Stromal cell of bone marrow (primary cell): ENCODE measurements at places on chromosomes 13 and 19.

DNA sequence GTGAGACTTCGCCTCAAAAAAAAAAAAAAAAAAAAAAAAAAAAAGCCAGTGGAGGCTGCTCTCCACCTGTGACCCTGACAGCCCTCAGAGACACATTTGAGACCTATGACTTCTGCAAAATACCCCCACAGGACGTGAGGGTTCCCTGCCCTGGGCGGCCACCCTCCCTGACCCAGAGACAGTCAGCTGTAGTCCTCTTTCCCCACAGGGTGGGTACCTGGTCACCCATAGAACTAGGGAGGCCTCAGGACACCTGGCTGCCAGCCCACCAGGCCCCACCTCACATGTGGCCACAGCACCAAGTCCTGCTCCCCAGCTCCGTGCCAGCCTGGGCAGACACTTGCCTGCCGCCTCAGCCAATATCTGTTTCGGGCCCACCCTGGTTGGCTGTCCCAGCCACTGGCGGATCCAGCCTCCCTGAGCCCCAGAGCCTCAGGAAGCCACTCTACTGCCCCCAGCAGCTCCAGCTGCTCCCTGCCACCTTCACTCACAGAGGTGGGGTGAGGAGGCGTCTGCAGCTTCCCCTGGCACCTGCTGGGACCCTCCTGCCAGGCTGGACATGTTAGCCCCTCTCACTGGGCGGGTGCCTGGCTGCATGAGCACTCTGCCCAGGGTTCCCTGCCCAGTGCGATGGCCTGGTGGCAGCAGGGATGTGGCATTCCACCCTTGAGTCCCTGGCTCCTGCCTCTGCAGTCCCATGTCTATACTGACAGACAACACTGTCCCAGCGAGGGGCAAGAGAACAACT lies 6.9 kb downstream of the MKNK2 start:
- DNase-seq: no peak

DNA sequence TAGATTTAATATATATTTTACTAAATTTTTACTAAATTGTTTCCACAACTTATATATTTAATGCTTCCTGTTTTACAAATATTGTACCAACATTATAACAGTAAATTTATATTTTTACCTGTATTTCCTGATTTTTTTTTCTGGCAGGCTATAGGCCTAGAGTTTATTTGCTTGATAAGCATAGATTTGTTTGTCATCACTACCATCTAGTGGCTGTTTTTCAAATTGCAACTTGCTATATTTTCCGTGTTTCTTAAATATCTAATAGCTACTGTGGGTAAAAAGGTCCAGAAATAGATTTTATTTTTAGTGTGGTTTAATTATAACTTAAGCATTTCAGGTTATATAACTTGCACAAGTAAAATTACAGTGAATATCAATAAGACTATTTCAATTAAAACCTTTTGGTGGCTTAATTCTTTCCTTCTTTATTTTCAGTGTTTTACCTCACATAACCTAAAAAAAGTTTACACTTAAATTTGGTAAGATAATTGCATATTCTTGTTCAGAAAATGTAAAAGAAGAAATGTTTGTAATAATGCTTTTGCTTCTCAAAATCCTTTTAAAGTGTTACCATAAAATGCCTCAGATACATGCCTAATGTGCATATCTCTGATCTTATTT lies 60.6 kb downstream of the NDFIP2 start:
- peak; percentile 36 for DNase-seq

DNA sequence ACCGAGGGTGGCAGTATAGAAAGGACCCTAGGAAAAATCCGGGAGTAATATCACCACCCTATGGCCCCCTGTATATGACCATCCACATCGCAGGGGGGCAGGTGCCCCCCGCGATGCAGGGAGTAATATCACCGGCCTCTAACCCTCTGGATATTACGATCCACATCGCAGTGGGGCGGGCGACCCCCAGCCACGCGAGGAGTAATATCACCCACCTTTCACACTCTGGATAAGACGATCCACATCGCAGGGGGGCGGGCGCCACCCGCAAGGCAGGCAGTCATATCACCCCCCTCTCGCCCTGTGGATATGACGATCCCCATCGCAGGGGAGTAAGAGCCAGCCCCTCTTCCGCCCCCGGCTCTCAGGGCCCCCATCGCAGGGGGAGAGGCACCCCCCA lies 76.7 kb upstream of the RUBCNL start:
- no peak for DNase-seq

DNA sequence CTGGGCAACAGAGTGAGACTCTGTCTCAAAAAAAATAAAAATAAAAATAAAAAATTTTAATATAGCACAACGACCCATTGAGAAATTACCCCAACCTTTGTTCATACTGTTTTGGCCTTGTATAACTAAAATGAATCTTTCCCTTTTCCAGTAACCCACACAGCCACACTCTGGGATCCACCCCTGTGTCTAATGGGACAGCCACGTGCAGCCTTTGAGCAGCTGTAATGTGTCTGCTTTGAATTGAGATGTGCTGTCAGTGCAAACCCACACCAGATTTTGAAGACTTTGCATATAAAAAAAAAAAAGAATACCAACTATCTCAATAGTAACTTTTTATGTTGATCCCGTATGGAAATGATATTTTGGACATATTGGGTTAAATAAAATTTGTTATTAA lies 112.7 kb upstream of the UBL3 start:
- DNase-seq: no peak

DNA sequence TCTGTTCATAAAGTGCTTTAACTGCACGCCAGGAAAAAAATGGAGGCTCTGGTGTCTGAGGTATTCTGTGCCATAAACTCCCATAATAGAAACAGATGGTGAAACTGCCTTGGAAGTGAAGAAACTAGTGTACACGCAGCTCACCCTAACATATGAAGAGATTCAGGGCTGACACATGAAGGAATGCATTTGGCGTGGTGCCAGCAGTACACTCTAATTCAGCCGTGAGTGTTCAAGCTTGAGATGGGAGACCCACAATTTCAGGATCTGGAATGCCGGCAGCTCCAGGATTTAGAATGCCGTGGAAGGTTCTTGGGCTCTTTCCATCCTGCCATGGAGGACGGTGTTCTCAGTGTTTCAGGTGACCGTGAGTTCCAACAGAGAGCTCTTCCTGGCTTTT lies 478.4 kb downstream of the TSHZ3 start:
- DNase-seq: no peak

GRCh38 chr13:95660981-95661581 lies 15.9 kb upstream of the DNAJC3 start:
- DNase-seq: peak; percentile 43

DNA sequence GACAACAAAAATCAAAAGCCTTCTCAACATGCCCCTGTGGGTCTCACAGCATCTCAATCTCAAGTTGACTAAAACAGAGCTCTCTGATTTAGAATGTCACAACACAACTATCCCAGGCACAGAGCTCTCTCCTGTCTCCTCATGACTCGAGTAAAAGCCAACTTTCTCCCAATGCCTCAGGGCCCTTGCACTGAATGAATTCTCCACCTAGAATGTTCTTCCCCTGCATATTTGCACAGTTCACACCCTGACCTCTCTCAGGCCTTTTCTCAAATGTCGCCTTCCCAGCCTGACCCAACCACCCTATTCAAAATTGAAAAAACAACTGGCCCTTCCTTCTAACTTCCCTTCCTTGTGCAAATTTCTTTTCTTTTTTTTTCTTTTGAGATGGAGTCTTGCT lies 3.7 kb upstream of the SWSAP1 start:
- no peak for DNase-seq

- DNase-seq: no peak
These were observed 8.1 kb upstream of the BCL3 start for GRCh38 chr19:44740351-44740824.

DNA sequence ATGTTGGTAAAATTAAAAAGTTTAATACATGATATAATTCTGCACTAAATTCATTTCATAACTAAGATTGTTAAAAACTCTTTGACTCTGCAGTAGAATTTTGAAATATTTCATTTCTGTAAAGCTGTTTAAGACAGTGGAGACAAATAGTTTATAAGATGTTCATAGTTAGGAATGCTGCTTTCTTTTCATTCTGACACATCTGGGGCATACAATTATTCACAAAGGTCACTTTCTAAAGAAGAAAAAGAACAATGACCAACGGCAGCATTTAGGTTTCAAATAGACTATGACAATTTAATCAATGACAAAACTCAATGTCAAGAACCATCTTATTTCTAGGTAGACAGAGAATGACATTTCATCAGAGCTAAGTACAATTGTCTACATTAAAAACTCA lies 1422.1 kb downstream of the PCDH9 start:
- peak; percentile 23 for DNase-seq

GRCh38 chr19:44925114-44925891 lies 10.9 kb downstream of the APOC1 start:
- peak; percentile 77 for DNase-seq

- DNase-seq: no peak
These were observed 125.9 kb downstream of the COL4A2 start for GRCh38 chr13:110433014-110433413.

- peak; percentile 26 for DNase-seq
These were observed 2.3 kb upstream of the C1QTNF9B start for GRCh38 chr13:23899555-23899954.

- no peak for DNase-seq
These were observed 418.3 kb downstream of the DIAPH3 start for GRCh38 chr13:59745392-59745788.
